ENCODE measurements at places on chromosomes 5 and 9.

DNA sequence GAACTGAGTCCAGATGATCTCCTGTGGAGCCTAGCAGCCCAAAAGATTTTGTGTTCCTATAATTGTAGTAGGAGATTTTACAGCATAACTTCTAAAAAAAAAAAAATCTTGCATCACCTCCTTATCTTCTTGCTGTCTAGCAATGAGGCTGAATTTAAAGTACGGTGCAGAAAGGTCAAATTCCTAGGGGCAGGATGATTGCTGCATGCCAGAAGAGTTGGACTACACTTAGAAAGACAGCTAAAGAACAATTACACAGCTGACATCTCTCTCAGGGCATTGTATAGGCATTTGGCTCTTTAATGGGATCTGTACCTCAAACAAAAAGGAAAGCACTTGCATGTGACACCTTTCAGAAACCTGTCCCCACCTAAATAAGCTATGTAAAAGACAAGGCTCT, 443.2 kb downstream of the HCN1 start:
- DNase-seq, result no peak

GRCh38 chr5:113503146-113503545, 10.3 kb upstream of the YTHDC2 start:
- DNase-seq, result no peak

- DNase-seq, result no peak
Measured at GRCh38 chr9:38154501-38155421, 85.7 kb upstream of the SHB start.

DNA sequence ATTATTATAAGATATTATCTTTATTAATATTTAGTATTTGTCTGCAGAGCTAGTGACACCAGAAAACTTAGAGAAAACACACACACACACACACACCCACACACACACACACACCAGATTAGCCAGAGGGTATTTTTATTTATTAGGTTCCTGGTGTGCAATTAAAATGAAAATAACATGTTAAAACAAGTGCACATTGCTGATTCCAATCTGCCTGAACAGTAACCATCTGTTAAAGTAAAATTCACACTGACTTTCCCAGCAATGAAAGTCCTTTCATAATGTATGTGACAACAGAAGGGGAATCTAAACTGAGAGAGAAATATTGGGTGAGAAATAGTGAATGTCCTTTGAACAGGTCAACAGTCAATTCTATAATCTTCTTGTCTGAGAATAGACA, 2323.5 kb upstream of the ACO1 start:
- DNase-seq, result no peak

DNA sequence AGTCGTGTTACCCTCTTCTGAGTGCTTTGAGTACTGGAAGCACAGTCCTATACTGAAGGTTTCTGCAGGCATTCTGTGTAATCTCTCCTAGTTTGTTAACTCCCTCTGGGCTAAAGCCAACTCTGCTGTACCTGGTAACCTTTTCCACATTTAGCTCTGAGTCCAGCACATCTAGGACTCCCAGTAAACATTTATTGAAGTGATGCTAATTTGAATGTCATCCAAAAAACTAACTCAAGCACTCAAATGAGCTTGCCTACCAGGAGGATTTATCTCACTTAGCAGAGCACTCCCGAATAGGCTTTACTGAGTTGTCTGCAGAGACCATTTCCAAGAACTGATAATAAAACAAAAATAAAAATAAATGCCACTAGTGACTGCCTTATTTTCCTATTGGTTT, 79.5 kb upstream of the NFIB start:
- no peak for DNase-seq

- no peak for DNase-seq
Measured at GRCh38 chr9:33024126-33024965, 727 bp upstream of the DNAJA1 start.

DNA sequence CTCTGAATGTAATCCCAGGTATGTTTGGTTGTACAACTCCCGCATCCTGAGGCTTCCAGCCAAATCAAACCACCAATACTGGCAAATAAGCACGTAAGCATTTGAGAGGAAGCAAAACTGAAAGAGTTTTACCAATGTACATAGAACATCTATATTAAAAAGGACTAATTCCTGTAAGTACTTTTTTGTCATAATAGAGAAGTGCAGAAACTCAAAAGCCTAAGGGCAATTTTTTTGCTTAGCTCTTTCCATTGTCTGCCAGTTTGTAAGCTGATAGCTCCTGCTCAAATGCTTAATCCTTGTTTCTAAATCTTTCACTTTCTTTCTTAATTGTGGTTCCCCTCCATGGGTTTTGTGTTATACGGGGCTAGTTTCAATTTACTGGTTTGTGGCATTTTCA, 1151.8 kb downstream of the CDH12 start:
- no peak for DNase-seq

GRCh38 chr9:137965177-137965795, 87.7 kb downstream of the CACNA1B start:
- DNase-seq, result no peak

GRCh38 chr5:103498800-103499551, 63.6 kb downstream of the NUDT12 start:
- no peak for DNase-seq

GRCh38 chr9:123081824-123082223, 48.4 kb downstream of the GPR21 start:
- DNase-seq, result no peak

DNA sequence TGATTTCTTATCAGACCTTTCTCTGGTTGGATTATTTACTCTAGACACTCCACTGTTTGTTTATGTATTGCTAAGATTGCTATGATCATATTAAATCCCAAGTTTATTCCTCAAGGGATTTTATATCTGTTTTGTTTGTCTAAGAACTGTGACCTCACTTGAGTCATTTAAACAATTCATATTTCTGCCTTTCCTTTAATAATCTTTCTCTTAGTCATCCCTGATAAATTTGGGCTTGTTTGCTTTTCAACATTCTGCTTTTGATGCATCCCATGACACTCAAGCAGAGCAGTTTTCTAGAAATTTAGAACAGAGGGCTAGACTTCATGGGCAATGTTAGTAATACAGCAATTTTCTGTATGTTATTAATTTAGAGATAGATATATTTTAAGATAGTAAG, 231.6 kb upstream of the TNC start:
- no peak for DNase-seq

DNA sequence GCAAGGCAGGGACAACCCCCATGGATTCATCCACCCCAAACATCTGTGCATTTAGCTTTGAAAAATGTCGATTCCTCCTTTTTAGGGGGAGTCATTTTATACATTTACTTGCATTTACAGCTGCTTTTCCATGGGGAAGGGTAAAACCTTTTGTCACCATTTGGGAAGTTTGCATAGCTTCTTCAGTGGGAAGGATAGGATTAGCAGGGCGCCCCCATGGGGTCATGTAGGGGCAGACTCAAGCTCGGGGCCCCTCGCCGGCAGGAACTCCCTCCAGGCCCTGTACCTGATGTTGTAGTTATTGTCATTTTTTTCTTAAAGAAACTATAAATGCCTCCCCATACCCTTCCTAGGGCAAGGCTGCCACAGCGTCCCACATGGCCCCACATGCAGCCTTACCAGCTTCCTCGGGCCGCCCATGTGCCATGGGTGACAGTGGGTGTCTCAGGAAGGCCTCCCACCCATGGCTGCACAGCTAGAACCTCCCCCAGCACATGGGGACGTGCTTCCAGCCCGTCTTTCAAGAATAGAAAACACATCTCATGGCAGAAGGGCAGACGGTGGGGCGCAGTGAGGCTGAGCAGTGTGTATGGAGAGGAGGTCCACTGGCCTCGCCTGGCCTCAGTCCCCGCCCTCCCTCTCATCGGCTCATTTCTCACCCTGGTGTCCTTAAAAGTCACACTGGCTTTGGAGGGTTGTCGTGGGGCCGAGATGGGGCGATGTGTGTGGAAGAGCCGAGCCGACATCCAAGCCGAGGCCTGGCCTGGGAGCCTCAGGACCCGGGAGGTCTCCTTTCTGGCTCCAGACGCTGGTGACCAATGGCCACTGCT, 76.1 kb upstream of the OTULINL start:
- DNase-seq, result no peak

DNA sequence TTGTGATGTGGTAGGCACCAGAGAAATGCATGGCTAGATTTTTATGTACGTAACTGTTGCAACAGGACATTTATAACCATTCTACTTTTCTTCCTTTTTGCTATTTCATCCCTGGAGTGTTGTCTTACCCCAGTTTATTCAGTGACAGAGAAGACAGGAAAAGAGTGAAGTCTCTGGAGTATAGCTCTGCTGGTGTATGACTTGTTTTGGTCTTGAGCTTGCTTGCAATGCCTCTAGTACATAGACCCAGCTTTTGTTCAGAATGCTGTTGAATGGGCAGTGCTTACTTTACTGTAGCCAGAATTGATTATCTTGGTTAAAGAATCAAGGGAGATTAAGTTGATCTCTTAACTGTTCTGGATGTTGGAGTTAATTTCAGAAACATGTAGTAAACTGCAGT, 94.3 kb downstream of the PBX3 start:
- DNase-seq, result no peak

- no peak for DNase-seq
Measured at GRCh38 chr9:26682796-26683496, 209.7 kb downstream of the CAAP1 start.

DNA sequence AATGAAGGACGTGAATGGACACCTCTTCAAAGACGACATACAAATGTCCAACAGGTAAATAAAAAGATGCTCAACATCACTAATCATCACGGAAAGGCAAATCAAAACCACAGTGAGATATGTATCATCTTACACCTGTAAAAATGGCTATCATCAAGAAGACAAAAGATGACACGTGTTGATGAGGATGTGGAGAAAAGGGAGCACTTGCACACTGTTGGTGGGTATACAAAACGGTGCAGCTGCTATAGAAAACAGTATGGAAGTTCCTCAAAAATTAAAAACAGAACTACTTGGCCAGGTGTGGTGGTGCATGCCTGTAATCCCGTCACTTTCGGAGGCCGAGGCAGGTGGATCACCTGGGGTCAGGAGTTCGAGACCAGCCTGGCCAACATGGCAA, 47.9 kb downstream of the STK10 start:
- no peak for DNase-seq

DNA sequence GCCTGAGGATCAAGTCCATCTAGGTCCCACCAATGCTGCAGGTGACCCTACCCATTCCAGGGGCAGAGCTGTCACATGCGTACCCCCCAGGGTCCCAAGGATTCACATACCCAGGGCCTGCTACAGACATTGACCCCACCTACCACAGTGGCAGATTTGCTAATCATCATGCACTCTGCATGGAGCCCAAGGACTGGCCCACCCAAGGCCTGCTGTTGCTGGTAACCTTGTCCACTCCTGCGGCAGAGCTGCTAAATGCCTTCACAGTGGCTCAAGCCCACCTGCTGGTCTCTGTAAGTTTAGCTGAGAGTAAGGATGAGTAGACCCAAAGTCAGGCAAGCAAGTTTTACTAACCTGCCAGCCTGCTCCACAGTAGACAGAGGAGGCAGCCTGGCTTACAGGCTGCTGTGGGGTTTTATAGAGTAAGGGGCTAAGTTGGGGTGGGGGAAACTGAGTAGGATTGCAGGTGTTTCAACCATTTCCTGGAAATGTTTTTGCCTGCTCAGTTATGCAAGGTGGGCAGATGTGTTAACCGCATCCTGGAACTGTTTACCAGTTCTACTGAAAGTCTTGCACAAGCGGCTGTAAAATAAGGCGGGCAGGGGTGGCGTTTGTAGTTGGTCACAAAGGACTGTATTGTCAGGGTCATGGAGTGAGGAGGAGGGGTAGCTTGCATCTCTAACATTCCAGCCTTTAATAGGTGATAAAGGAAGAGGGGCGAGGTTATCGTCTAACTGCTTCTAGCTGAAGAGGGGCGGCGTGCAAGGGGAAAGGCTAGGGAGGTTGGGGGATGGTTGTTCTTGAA, 2163.5 kb upstream of the WWC1 start:
- DNase-seq, result no peak

DNA sequence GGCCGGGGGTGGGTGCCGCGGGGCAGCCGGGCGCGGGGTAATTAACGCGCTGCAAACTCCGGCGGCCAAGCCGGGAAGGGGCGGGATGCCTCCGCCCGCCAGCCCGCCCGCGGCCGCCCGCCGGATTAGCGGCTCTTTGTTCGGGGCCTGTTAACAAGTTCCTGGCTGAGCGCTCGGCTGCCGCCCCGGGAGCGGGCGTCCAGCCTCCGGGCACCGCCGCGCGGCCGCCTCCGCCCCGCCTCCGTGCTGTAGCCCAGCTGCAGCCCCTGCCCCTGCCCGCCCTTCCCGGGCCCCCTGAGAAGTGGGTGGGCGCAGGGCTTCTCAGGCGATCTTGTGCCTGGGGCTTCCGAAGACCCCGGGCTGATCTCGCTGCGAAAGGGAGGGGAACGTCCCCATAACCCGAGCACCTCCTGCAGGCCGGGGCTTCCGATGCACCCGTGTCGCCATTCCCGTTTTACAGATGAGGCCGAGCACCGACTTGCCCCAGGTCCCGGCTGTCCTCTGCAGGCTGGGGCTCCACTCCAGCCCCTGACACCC, 7.5 kb downstream of the UNC5A start:
- no peak for DNase-seq

DNA sequence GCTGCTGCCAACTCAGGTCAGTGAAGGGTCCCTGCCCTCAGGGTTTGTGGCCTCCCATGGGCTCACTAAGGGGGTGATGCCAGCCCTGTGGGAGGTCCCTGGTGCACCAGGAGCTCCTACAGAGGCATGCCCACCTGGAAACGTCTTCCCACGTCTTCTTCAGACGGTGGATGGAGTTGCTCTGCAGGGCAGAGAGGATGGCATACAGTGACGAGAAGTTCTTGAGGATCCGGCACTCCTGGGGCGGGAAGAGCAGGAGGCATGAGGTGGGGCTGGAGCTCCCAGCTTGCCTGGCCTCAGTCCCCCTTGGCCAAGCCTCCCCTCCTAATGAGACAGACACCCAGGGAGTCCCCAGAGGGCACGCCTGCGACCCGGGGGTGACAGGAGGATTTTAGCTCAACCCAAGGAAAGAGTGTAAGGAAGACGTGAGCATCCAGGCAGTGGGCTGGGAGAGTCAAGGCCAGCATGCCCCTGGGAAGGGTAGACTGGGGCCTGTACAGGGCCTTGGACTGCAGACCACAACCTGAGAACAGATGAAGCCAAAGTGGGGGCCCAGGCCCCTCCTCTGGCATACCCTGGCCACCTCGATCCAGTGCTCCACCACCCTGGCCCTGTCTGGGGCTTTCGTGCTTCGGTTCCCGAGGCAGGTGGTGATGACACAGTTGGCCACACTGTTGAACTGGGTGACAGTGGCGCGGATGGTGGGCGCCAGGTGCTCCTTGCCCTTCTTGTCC, 14.4 kb downstream of the RALGDS start:
- DNase-seq, result no peak

DNA sequence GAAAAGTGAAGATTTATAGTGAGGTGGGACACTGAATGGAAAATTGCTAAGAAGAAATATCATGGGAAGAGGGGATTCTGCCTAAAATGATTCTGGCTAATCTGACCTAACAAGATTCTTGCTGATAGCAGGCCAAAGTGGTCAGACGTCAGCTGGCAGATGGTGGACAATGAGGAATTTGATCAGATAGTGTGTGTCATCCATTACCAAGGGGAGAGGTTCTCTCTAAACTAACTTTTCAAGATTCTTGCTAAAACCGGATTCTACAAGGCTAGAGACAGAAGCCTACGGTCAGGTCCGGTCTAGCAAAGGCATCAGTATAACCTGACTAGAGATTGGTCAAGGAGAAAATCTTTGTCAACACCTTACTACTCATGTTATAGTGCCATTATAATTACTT, 306.0 kb downstream of the ZNF608 start:
- no peak for DNase-seq
